Activated naive CD4-positive, alpha-beta T cell treated with anti-CD3 and anti-CD28 coated beads, Interleukin-2, amount 50 U/mL, for 16 hours (primary cell): ENCODE measurements at places on chromosomes 13 and 19.
A peak's percentile ranks its signal among the peaks of the same experiment; 100 is the strongest.

DNA sequence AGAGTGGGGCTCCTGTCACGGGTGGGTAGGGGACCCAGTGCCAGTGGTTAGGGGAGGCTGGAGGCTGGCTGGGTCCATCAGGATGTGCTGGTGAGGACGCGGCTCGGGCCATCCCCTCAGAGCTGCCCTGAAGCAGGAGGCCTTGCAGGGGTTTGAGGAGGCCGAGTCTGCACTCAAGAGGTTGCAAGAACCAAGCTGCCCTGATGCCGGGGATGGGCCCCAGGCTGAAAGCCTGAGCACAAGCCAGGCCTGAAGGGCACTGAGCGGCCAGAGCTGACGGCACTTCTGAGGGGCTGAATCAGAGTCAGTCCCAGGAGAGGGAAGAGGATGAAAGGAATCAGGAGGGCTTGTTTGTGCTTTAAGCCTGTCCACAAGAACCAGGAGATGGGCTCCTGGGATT lies 92.9 kb downstream of the RGCC start:
- no peak for DNase-seq

DNA sequence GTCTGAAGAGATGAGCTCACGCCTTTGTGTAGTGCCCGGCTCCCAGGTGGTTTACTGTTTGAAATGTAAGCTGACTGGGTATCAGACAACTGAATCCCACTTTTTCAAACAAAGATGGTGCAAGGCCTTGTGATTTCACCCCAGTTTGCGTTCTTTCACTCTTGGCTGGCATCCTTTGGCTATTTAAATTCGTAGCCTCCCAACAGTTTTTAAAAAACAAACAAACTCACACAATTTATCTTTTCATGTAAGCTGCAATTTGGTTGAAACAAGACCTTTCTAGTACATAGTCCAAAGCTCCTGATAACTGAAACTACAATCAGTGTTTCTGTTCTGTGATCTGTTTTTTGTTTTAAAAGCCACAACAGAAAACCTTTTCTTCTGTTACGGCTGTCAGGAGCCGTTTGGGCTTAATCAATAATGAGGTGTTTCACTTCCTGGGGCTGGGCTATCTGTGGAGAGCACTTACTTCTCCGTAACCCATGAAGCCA lies 65.1 kb upstream of the NPAS1 start:
- no peak for DNase-seq

GRCh38 chr13:108267347-108267746 lies 2.2 kb upstream of the TNFSF13B start:
- no peak for DNase-seq

DNA sequence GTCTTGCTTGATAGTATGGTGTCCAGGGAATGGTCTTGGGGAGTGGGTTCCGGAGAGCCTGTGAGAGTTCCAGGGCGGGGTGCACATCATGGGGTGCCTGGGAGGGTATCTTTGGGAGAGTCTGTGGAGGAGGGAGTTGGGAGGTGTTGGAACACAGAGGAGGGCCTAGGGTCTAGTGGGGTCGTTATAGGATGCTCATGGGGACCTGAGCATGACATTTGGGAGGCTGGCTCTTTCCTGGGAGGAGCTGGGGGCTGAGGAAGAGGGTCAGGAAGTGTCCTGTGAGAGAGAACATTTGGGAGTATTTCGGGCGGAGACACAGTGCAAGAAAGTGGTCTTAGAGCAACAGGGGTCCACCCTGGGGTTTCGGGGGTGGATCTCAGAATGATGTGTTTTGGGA lies 2.7 kb downstream of the ACTL9 start:
- no peak for DNase-seq

GRCh38 chr13:19618977-19619376 lies 14.5 kb upstream of the MPHOSPH8 start:
- DNase-seq = no peak

- no peak for DNase-seq
These were observed 329.8 kb upstream of the GPC6 start for GRCh38 chr13:92896842-92897241.

DNA sequence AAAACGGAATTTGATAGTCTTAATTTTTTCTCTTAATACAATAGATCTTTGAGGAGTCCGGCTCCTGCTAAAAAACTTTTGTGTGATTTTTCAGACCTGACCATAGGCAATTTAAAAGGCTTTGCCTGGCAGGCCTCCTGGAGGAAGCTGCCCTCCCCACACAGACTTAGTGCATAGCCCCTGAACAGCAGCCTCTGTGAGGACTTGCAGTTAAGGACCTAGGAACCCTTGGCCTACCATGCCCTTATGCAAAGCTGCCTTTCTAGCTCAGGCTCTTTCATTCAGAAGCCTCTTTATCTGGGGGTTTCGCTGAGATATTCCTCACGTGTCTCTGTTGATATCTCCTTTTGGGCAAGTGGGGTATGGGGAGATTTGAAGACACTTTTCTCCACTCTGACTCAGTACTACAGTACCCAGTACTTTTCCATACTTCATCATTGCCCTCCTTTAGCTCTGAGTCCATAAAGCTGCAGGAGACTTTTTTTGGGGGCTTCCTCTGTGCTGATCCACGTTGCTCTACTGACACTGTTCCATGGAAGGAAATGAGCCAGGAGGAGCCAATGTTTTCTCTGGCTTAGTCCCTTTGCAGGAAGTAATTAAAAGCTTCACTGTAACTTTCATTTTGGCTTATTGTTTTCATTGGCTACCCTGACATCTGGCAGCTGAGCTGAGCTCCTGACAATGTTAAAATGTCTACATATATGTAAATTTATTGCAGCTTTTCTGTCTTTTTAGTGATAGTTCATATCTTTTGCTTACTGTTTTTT lies 283.1 kb downstream of the TDRD3 start:
- no peak for DNase-seq

GRCh38 chr19:17220207-17220758 lies 5.1 kb downstream of the USE1 start:
- DNase-seq = no peak

DNA sequence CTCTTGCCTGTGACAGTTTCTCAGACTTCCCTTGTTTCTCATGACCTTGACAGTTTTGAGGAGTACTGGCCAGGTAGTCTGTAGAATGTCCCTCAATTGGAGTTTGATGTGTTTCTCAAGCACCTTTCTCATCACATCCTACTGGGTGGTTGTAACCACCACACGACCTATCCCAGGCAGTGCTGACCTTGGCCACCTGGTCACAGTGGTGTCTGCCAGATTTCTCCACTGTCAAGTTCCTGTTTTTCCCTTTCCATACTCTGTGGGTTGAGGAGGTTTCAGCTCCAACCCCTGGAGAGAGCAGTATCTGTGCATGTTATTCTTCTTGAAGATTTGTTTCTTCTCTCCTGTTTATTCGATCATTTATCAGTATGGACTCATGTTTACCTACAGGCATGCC lies 8.4 kb upstream of the UPF3A start:
- no peak for DNase-seq

DNA sequence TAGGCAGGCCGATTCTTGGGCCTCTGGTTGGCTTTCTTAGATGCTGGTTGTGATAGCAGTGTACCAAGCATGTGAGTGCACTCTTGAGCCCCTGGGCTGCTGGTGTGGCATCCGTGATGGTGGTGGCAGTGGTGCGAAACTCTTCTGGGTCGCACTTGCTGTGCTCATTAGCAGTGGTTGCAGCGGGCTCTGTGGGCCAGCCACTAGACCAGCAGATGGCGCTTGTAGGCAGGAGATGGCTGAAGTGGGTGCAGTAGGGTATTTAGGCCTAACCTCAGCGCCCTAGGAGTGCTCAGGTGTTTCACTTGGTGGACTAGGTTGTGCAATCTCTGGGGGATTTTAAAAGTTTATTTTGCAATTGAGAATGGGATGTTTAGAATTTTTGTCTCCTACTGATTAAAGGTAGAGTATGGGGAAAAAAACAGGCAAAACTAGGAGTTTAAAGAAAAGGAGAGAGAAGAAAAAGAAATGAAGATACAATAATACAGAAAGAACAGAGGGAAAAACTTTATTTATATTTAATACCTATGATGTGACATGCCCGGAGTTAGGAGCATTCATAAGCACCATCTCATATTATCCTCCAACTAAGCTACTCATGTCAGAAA lies 4.3 kb upstream of the ZNF17 start:
- peak; percentile 74 for DNase-seq
